ENCODE measurements at places on chromosomes 11 and 22.

- DNase-seq = no peak
Measured at GRCh38 chr22:31618471-31619176, 43.4 kb downstream of the PISD start.

DNA sequence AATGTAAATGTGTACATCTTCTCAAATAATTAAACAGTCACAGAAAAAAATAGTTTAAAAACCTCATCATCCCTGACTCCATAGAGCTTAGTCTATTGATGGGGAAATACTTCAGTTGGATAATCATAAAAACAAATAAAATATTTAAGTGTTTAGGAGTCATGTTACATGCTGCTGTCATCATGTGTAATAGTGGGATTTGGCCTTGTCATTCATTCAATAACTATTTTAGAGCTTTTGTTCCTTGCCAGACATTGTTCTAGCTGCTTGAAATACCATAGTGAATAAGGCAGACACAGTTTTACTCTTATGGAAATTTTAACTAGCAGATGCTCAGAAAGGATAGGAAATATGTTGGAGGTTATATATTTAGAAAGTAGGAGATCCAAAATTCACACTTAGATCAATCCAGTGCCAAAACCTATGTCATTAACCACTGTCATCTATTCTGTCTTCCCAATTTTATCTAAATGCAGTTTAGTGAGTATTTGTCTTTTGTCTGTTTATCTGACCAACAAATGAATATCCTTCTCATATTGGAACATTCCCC is 324.7 kb downstream of the CASP12 start:
- no peak for DNase-seq

- no peak for DNase-seq
Measured at GRCh38 chr11:59200423-59200746, 12.3 kb downstream of the MPEG1 start.

- no peak for DNase-seq
Measured at GRCh38 chr11:350723-351255, 18.5 kb upstream of the B4GALNT4 start.

GRCh38 chr11:46006418-46007070 is 84.1 kb downstream of the LARGE2 start:
- DNase-seq = peak; percentile 45

GRCh38 chr11:22807855-22808570 is 21.6 kb downstream of the SVIP start:
- DNase-seq = no peak

DNA sequence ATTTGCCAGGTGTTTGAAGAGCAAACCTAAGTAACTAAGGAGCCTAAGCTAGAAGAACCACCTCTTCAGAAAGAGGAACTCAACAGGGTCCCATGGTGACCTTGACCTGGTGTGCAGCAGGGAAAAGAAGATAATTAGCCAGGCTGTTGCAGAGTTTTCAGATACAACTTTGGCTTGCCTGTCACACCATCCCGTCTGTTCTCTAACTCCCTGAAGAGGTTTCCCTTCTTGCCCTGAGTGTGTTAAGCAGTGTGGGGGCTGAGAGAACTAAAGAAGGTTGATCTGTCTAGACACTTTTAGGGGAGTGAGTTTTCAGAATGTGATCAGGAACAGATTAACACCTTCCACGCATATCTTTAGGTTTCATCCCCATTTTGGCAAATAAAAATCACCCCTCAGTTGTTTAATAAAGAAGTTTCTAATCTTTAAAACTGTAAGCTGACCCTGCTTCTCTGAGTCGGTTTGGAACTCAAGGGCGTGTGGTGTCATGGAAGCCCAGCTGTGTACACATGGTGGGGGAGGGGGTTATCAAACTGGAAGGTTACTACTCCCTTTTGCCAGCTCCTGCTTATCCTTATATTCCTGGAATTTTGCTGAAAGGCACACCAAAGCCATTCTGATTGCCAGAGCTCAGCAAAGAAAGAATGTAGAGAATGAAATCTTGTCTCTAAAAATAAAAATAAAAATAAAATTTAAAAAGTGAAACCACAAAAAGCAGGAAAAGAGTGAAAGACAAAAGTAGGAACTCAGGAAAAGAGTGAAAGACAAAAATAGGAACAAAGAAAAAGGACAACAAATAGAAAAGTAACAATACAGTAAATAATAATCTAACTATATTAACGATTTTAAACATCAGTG is 70.2 kb downstream of the DBX1 start:
- no peak for DNase-seq

GRCh38 chr22:50102946-50103345 is 13.1 kb downstream of the MOV10L1 start:
- no peak for DNase-seq

DNA sequence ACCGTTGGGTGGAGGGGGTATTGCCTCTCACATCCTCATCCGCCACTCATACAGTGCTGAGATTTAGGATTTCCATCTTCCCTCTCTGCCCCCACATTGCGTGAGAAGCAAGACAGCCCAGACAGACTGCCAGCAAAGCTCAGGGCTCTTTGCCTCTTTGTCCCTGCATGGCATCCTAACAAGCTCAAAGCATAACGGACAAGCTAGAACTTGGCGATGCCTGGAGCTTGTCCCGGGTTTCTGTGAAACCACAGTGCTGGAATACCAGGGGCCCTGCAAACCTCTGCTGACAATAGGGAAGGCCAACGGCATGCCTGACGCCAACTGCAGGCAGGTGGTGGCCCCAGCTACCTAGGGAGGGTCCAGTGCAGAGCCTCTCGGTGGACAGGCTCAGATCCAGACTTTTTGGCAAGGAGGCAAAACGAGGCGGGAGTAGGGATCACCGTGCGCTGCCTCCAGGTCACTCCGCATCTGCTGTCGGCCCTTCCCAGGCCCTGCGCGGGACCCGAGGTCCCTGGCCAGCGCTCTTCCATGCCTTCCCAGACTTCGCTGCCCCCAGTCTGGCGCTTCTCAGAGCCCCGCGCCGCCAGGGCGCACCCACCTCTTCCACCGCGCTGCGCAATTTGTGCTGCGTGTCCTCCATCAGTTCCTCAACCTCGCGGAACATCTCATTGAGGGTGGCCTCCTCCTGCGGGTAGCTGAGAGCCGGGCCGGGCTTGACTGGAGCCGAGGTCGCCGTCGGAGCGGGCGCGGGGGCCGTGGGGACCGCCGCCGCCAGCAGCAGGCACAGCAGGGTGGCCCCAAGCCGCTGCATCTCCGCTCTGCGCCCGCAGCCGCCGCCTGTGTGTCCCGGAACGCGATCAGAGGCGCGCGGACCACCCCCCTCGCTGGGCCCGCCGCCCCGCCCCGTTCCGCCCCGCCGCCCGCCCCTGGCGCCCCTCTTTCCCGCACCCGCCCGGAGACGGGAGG is at the start of gene DKK3:
DKK3 (minus strand) TSS at position 858 of the 969 bp plus-strand sequence; CDS start at position 814, 44 bp downstream.
- DNase-seq = no peak

DNA sequence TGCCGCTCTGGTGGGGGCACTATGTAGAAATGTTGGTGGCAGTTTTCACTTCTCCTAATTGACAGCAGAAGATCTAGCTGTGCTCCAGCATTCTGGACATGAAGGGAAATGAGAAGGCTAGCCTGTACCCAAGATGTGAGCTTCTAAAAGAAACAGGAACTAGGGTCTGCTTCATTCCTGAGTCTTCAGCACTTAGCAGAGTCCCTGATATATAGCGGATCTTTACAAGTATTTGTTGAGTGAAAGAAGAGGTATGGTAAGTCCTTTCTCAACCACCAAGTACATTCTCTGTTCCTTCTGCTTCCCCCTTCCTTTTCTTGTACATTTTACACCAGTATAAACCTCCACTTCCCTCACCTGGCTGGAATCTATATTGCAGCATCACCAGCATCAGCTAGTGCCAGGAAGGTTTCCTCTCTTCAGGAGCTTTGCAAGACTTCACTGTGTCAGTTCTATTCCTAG is 408.3 kb upstream of the CADM1 start:
- DNase-seq = peak; percentile 25

GRCh38 chr11:66727282-66728037 is 1.6 kb downstream of the SPTBN2 start:
- DNase-seq = no peak

GRCh38 chr11:17850336-17850735 is 115.8 kb downstream of the KCNC1 start:
- DNase-seq = no peak

GRCh38 chr11:16295592-16295991 is 60.8 kb downstream of the SOX6 start:
- no peak for DNase-seq

DNA sequence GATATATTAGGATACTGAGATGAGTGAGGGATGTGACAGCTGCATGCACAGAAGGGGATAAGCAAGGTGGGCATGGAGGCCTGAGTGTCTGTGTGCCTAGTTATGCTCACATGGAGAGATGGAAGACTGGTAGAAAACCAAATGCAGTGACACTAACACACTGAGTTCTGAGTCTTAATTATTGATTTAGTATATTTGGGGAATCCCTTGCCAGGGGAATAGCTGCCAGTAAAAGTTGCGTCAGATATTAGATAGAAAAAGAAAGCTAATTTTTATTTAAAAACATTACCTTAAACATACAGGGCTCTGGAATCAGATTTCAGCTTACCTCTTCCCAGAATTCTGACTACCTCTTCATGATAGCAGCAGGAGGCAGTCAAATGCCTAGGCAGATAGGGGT is 620.5 kb downstream of the METTL15 start:
- DNase-seq = no peak

DNA sequence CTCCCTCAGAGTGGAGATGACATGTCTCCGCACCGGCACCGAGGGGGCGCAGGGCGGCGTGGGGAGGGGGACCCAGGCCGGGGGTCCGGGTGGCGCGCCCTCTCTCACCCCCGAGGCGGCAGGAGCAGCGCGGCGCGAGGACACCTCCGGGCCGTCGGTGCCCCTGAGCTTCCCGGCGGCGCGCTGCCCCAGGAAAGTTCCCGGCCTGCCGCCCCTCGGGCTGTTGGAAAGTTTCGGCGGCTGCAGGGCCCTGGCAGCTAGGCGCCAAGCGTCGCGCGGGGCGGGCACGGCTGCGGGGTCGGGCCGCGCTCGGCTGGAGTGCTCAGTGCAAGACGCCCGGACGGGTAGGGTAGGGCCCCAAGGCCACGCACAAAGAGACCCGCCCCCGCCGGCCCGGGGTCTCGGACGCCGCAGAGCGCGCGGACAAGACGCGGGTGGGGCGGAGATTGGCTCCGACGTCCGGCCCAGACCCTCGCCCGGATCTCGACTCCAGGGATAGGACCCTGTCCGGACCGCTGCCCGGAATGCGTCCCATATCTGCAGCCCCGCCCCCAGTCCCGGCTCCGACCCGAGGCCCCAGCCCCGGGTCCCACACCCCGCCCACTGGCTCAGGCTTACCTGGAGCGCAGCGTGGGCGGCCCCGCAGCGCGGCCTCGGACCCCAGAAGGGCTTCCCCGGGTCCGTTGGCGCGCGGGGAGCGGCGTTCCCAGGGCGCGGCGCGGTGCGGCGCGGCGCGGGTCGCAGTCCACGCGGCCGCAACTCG is 471 bp downstream of the ARVCF start:
- no peak for DNase-seq

GRCh38 chr11:128246810-128247594 is 340.4 kb downstream of the ETS1 start:
- no peak for DNase-seq

DNA sequence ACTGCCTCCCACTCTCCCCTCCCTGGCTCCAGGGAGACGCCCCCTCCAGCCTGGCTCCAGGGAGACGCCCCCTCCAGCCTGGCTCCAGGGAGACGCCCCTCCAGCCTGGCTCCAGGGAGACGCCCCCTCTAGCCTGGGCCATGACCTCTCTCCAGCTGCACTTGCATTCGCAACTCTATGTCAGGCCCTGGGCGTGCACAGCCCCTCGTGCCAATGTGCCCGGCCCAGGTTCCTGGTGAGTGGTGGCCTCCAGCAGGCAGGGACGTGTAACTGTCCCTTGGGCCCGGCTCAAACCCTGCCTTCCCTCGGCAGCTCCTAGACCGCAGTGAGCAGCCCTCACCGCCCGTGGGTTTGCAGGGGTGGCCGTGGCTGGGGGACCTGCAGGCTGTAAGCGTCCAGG is 6.9 kb downstream of the MUC6 start:
- no peak for DNase-seq

DNA sequence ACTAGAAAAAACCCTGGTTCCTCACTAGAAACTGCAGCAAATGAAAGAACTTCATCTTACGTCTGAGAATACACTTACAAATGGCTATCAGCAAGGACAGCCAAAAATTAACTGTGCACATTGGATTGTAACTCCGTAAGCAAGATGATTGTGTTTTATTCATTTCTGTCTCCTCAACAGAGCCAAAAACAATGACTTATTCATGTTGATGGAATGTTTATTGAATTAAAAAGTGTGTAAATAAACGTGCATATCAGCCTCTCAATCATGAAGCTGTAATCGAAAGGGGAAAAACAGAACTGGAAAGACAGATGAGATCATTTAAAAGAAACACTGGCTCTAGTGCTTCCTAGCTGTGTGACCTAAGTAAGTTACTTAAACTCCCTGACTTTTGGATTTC is 307.5 kb upstream of the ZC3H12C start:
- no peak for DNase-seq

GRCh38 chr11:112267188-112267591 is 6.5 kb upstream of the PLET1 start:
- DNase-seq = no peak

- no peak for DNase-seq
Measured at GRCh38 chr22:31496735-31497146, 405 bp downstream of the SFI1 start.

DNA sequence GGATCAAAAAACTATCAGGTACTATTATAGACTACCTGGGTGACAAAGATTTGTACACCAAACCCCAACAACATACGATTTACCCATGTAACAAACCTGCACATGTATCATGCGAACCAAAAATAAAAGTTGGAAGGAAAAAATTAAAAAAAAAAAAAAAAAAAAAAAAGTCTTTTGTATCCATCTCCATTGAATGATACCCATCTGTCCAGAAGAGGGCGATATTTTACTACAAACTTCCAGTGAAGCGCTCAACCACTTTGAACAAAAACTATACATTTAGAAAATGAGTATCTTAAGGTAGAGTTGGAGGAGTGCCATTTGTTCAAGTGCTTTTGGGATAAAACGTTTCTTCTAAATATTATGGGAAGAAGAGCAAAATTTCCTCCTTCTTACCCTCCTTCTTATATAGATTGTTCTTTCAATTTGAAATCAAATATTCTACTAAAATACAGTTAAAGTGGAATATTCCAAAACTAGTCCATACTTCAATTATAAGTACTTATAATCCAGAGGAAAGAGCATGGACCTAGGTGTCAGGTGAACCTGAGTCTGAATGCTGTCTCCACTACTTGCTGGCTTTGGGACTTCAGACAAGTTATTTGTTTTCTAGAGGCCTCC is 23.3 kb downstream of the ARL14EP start:
- peak; percentile 37 for DNase-seq

- no peak for DNase-seq
Measured at GRCh38 chr11:69926376-69927050, 107.3 kb upstream of the FGF3 start.

GRCh38 chr11:132576706-132577105 is 955.6 kb downstream of the OPCML start:
- DNase-seq = no peak
